Fibroblast of villous mesenchyme (primary cell): ENCODE measurements at places on chromosomes 6 and 20.

DNA sequence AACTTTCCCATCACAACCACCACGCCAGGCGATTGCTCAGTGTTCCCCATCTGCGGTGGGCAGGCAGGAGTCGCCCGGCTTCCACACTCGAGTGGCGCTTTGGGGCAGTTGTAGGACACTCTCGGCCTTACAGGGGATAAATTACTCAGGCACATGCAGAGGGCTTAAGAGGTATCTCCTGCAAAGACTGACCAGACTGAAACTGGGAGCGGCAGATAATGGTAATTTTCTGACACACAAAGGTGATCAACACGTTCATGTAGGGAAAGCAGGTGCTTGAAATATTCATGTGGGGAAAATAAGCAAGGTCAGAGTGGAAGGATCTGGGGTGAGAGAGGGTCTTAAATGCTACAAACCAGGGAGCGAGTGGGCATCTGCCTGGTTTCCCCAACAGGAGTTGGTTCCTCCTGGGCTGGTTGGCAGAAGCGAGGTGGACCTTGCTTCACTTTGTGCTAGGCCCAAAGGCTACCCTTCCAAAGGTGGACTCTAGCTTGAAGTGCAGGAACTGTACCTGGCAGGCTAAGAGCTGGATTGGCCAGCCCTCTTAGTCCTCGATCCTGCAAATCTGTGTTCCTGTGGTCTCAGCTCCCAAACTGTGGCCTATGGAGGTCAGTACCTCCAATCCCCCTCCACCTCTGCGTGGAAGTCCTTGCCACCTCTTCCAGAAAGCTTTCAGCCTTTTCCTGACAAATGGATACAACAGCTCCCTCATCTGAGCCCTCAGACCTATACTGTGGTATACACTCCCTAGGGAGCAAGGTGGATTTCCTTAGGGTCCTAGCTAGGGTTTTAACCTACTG, 16.7 kb downstream of the PLAGL2 start:
- no peak for DNase-seq

DNA sequence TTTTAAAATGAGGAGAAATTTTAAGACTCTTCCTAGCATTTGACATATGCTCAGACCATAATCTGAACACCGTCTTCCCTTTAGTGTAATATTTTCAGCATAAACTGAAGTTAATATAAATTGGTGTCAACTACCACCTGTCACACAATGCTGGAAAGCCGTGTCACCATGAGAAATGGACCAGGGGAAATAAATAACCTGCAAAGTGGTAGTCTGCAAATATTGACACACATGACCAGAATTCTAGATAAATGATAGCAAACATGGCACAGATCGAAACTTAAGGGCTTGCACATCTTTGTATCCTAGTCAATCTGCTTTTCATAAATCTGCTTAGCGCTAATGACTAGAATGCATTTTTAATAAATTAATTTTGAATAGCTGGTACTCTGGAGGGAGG, 191.9 kb downstream of the CD83 start:
- DNase-seq: no peak

- no peak for DNase-seq
Observed at GRCh38 chr20:32387252-32387651, 29.1 kb downstream of the ASXL1 start.

DNA sequence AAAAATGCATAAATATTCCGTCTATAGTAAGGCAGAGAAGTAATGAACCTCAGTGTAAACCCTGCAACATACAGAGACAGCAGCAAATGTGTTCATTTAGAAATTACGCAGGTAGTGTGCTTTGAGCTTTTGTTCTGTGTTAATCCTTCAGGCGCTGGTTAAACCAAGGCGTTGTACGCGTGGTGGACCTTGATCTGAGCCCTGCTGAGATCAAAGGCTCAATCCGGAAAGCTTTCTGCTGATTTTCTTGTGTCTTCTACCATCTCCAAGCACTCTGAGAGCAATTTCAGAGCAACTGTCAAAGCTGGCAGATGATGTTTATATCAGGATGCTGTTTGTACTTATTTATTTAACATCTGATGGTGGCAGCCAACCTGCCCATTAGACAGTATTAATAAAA, 382.8 kb downstream of the CDH26 start:
- DNase-seq: no peak

GRCh38 chr6:9647071-9647445, 767.8 kb downstream of the TFAP2A start:
- peak; percentile 12 for DNase-seq
